ENCODE measurements at places on chromosomes 4 and X.

- no peak for DNase-seq
These were observed 13.6 kb upstream of the NAT8L start for GRCh38 chr4:2045518-2045951.

- DNase-seq: no peak
These were observed 1504.8 kb downstream of the C4orf33 start for GRCh38 chr4:130600706-130601105.

DNA sequence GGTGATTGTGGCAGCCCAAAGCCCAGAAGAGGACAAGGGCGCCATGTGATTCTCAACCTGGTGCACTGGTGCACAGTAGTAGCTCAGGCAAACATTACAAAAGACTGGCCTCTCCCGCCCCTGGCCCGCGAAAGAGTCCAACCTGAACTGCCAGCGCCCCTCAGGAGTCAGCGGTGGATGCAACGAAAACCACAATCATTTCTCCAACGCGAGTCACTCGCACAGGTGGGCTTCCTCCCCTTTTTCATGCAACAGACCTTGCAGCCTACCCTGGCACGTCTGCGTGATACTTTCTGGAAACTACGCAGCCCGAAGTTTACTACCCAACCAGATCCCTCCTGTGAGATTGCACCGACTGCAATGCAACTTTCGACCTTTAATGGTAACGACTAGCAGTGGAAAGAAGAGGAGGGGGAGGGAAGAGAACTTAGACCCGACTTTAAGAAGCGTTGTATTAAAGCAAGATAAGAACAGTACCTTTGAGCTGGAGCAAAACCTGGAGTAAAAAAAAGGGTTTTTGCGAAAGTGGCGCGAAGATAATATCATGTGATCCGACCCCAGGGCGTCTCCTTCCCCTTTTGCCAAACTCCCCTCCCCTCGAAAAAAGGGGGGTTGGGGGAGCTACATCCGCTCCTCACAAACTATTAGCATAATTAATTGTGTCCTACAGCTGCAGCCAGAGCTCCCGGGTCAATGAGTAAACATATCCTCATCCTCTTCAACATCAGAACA lies 63.3 kb upstream of the CCDC160 start:
- DNase-seq: no peak

DNA sequence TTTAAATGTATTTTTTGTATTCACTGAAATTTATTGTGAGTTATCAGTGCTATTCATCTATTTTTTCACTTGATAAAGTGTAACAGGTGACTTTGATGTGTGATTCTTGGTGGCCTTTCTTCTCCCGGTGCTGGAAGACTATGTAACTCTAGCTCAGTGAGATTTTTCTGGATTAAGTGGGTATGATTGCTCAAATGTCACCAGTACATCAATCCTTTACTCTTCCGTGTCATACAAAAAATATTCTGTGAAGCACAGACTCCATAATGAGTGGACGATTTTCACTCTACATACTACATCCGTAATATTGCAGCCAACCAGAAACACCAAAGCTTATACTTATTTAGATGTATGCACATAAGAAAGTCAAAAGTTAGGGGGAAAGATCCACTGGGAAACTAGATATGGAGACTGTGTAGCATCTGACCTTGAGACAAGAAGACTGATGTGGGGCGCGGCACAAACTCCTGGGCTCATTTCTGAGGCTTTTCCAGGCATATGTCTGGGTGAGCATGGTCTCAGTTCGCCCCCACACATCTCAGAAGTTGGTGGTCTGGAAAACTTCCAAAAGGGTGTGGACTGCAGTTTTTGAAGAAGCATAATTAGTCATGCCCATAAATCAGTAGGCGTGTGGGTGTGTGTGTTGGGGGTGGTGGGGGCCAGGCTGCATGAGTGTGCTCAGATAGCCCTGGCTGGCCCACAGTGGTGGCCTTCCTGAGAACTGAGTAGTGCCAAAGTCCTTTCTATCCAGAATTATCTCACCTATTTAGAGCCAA lies 53.9 kb upstream of the TENM3 start:
- DNase-seq: peak; percentile 39

GRCh38 chr4:119942806-119943205 lies 123.8 kb downstream of the MAD2L1 start:
- DNase-seq: no peak

- no peak for DNase-seq
These were observed 312.3 kb downstream of the SPRY1 start for GRCh38 chr4:123708902-123709301.

GRCh38 chr4:170979736-170980135 lies 833.5 kb upstream of the GALNTL6 start:
- DNase-seq: no peak

- DNase-seq: no peak
These were observed 437.8 kb downstream of the GRXCR1 start for GRCh38 chr4:43330288-43330687.

DNA sequence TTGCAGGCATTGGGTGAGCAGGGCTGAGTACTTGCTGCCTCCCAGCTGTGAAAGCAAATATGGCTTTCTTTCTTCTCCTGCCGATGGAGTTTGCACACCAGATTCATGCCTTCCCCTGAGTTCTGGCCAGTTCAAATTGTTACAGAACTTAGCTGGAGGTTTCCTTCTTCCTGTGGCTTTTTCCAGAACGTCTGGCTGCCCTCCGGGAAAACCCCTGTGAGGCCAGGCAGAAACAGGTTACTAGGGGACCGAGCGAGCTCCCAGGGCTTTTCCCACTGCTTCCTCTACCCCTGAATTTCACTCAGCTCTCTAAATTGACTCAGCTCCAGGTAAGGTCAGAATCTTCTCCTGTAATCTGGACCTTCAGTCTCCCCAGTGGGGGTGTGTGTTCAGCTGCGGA lies 482.4 kb downstream of the C4orf33 start:
- no peak for DNase-seq

DNA sequence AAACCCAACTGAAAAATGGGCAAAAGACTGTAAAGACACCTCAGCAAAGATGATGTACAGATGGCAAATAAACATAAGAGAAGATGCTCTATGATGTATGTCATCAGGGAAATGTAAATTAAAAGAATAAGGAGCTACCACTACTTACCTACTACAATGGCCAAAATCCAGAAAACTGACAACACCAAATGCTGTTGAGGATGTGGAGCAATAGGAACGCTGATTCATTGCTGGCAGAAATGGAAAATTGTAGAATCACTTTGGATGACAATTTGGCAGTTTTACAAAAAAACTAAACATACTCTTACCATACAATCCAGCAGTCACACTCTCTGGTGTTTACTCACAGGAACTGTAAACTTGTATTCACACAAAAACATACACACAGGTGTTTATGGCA lies 222.3 kb upstream of the LDB2 start:
- DNase-seq: no peak

DNA sequence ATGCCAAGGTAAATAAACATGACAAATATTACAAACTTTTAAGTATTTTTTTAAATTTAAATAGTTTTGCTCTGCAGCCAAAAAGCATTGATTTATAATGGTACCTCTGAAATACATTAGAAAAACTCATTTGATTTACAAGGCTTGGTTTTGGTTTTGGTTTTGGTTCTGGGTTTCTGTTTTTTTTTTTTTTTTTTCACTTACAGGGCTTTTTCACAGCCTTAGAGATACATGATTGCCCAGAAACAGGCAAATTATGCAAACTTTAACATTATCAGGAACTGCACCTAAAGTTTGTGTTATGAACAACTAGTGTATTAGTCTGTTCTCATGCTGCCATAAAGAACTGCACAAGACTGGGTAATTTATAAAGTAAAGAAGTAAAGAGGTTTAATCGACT lies 196.4 kb upstream of the DDX53 start:
- DNase-seq: no peak

DNA sequence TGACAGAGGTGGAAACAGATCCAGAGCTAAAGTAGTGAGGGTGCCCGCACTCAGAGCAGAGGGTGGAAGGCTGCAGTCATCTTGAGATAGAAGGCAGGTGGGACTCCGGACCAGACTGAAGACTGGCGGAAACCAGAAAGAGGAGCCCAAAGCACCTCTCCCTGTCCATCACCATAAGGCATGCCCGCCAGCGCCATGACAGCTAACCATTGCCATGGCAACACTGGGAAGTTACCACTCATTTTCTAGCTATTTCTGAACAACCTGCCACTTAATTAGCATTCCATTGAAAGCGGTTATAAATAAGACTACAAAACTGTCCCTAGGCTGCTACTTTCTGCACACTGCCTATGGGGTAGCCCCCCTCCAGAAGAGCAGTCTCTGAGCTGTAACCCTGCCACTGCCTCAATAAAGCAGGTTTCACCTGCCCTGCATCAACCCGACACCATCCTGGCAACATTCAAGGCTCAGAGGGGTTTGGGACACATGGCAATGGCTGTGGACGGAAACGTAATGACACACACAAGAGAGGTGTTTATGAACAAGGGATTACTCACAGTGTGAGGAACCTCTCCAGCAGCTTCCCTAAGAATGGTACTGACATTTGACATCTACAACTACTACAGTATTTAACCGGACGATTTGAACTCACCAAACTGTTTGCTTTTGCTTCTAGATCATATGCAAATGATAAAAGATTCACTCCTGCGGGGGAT lies 27.8 kb upstream of the FGFBP2 start:
- no peak for DNase-seq

- no peak for DNase-seq
These were observed 250.5 kb upstream of the IGFBP7 start for GRCh38 chr4:57360681-57361080.

- DNase-seq: no peak
These were observed 47.5 kb downstream of the SEPTIN11 start for GRCh38 chr4:76997077-76997476.

DNA sequence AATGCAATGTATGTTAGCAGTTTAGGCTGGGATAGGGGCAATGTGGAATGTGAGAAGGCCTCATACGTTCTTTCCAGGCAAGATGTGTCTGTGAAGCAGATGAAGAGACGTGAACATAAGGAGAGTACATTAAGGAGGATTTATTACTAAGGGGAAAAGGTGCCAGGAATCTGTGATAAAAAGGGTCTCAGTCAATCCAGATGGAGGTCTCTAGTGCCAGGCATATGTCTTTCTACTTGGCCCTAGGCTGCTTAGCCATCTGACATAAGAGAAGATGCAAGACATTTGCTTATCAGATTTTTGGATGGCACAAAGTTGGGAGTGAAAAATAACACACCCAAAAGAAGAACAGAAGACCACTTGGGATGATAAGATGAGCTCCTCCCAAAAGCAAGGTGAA lies 93.0 kb upstream of the PRKG2 start:
- DNase-seq: no peak

GRCh38 chrX:132786217-132786616 lies 172.2 kb downstream of the HS6ST2 start:
- DNase-seq: no peak

Data from MV-4-11 (cell line).